ENCODE measurements at places on chromosomes 13 and 19.

- no peak for DNase-seq
These were observed 41.0 kb downstream of the KL start for GRCh38 chr13:33057019-33057780.

DNA sequence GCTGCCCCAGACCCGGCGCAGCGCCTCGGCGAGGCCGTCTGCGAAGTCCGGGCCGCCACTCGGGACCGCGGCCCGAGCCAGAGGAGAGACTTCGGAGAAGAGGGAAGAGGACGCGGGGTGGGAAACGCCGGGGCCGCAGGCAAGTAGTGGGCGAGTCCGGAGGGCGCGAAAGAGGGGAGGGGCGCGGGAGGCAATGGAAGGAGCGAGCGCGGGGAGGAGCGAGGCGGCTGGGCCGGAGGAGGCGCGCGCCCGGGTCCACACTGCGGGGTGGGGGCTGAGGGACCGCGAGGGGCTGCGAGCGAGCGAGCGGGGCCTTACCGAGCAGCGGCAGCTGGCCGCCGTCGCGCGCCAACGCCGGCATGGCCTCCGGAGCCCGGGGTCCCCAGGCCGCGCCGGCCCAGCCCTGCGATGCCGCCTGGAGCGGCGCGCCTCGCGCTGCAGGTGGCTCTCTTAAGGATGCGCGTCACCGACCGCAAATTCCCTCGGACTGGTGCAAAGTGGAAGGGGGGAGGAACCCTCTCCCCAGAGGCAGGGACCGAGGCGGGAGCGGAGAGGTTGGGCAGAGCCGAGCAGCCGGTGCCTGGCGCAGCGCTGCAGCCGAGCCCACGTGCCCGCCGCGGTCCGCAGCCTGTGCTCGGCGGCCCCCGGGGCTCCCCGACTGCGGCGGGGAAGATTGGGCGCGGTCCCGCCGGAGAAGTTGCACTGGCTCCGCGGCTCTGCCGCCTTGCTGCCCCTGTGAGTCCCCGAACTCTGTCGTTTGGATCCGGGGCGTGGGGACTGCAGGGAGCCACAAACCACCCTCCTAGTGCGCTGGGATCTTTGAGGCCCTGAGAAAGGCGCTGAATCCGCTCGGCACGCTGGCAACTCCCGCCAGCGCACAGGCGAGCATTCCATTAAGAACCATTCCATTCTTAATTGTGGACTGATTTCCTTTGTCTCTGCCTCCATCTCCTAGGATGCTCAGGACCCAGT is at the start of gene FLT3:
TSS of gene FLT3 (minus strand) at position 427 of the 972 bp plus-strand sequence. CDS start at position 361, 66 bp downstream.
- DNase-seq = no peak

GRCh38 chr13:23695711-23696464 is 125.7 kb downstream of the TNFRSF19 start:
- no peak for DNase-seq

DNA sequence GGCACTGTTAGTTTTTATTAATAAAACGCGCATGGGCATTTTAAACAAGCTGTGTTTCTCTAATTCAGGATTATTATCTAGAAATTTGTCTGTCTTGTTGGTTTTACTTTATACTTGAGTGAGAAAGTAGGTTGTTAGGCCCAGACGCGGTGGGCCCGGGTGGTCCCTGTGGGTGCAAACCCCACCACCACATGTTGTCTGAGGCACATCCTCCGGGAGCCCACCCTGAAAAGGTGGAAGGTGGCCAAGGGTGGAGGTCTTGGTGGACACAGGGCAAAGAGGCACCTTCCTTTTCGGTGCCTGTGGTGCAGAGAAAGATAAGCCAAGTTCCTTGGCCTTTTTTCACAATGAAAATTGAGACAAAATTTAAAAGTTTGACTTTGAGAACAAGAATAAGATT is 16.6 kb downstream of the ATP4B start:
- no peak for DNase-seq

- no peak for DNase-seq
These were observed 53.8 kb downstream of the EPS15L1 start for GRCh38 chr19:16417660-16418596.

GRCh38 chr19:48554385-48555091 is 2.6 kb downstream of the SULT2B1 start:
- no peak for DNase-seq

DNA sequence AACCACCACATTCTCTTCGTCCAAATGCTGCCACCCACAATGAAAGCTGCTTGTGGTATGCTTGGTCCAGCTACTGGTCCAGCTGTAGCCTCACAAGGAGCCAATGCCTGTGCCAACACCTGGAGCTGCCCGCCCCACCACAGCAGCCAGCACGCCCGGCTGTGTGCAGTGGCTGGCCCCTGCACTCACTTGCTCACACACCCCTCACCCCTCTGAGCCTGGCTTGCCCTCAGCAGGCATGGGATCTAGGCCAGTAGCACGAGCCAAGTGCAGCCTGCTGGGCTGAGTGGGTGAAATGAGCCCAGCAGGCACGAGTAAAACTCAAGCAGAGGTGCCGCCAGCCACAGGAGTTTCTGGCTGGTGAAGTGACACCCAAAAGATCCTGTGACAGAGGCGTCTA is 2096.4 kb upstream of the PCDH20 start:
- DNase-seq = no peak

DNA sequence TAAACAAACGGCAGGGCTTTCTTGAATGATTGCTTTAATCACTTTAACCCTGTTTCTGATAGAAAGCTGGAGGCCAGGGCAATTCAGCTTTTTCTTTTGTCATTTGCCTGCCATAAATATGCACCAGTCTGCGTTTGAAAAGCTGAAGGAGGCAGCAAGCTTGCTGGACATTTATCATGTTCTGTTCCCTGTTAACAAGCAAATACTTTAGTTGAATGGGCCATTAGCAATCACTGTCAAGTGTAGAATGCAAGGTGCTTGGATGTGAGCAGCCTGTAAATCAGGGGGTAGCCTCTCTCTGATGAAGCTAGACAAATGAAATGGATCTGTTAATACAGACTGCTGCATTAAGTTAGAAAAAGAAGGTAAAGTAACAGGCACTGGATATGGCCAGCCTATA is 7.6 kb downstream of the EFNB2 start:
- DNase-seq = peak; percentile 80

DNA sequence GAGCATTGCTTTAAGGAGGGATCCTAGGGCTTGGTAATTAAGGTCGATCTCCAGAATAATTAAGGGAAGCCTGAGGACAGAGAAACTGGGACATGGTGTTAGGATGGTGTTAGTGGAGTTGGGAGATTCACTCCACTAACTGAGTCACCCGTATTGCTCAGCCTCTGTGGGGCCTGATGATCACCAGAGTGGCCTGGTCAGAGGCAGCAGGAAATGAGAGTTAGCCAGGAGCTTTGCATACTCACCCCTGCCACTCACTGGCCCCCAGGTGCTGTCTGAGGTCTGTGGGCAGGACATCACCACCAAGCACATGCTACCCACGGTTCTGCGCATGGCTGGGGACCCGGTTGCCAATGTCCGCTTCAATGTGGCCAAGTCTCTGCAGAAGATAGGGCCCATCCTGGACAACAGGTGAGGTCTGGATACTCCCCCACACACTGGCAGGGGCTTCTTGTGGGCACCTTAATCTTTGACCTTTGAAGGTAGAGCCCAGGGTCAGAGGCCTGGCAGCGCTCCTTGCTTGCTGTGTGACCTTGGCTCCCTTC is 32.1 kb downstream of the PPP2R1A start:
- no peak for DNase-seq

- DNase-seq = no peak
These were observed 4.6 kb downstream of the CAPN12 start for GRCh38 chr19:38739440-38740256.

- no peak for DNase-seq
These were observed 103.1 kb upstream of the UBL3 start for GRCh38 chr13:29953542-29953941.

GRCh38 chr13:29619995-29620394 is 24.5 kb upstream of the SLC7A1 start:
- DNase-seq = no peak

DNA sequence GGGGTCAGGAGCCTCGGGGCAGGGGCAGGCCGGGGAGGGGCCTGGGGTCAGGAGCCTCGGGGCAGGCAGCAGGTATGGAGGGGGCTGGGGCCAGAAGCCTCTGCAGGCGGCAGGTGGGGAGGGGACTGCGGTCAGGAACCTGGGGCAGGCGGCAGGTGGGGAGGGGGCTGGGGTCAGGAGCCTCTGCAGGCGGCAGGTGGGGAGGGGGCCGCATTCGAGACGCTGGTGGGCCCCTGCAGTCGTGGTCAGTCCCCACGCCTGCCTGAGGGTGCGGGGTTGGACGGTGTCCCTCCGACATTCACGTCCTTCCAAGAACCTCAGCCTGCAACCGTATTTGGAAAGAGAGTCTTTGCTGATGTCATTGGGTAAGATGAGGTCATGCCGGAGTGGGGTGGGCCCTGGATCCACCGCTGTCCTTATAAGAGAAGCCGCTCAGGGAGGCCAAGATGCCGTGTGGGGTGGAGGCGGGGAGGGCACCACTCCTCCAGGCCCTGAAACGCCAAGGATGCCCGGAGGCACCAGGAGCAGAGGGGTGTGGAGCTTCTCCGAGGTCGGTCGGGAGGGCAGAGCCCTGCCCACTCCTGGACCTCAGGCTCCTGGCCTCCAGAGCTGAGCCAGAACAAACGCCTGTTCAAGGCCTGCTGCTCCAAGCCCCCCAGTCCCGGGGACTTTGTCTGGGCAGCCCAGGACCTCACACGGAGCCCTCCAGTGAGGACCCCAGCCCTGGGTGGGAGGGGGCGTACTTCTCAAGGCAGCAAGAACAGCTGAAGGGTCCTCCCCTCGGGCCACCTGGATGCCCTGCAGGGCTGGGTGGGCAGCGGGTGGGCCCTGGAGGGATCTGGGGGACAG is 30.1 kb downstream of the PIP5K1C start:
- no peak for DNase-seq

DNA sequence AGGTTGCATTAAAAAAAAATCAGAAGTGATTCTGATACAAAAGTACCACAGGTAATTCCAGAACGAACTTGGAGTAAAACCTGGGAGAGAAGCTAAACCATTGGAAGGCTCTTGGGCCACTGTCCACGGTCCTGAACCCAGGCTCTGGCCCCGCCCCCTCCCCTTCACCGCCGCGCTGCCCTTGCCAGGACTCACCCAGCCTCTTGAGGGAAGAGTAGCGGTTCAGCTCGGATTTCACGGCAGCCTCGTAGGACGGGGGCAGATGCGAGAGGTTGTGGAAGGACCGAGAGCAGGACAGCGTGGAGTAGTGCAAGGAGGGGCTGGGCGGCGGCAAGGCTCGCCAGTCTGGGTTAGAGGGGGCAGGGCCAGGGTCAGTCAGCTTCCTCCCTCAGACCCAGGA is 5.7 kb downstream of the SHISA7 start:
- DNase-seq = no peak

GRCh38 chr19:13842291-13843103 is 34.4 kb upstream of the NANOS3 start:
- DNase-seq = no peak

GRCh38 chr13:106573868-106574267 is 5.9 kb upstream of the ARGLU1 start:
- no peak for DNase-seq

DNA sequence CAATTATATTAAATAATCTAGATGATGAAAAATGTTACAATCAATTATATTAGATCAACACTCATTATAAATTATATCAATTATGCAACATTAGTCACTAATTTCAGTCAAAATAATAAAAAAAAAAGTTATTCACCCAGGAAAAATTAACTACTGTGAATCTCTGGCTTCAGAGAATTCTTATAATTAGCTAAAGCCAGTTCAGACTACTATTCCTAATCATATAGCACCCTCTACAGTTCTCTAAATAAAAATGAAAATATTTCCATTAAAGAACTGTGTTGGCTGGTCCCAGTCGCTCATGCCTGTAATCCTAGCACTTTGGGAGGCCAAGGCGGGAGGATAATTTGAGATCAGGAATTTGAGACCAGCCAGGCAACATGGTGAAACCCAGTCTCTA is 33.0 kb downstream of the XPO4 start:
- DNase-seq = no peak

DNA sequence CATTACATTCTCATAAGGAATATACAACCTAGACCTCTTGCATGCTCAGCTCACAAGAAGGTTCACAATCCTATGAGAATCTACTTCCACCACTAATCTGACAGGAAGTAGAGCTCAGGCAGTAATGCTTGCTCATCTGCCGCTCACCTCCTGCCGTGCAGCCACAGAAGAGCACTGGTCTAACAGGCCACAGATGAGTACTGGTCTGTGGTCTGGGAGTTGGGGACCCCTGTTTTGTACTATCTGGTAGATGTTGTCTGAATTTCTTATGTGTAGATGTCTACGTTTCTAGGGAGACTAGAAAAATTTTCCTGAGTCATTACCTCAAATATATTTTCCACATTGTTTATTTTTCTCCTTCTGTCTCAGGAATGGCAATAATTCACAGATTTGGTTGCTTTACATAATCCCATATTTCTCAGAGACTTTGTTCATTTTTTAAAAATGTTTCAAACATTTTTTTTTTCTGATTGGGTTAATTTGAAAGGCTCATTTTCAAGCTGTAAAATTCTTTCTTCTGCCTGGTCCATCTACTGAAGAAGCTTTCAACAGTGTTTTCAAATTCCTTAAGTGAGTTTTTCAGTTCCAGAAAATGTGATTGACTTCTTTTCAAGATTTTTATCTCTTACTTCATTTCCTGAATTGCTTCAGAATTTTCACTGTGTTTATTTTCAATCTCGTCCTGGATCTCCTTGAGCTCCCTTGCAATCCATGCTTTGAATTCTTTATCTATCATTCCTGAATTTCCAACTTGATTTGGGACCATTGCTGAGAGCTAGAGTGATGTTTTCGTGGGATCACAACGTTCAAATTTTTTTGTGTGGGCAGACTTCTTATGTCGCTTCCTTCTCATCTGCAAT is 1322.2 kb downstream of the PCDH9 start:
- no peak for DNase-seq

DNA sequence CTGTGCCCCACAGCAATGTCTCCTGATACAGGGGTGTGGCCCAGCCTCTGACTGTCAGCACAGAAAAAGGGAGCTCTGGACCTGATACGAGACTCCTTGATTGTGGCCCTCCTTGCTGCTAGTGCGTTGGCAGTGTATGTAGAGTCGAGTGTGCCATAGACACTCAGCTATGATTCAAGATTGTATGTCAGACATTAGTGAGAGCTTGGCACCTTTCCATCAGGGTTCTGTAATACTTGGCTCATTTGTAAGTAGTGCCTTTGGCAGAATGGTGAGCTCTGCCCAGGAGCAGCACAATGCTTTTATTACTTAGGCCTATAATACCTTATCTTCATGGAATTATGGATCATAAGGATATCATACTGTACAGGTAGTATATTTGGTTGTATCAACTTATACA is 83.4 kb downstream of the ATP8A2 start:
- DNase-seq = no peak

DNA sequence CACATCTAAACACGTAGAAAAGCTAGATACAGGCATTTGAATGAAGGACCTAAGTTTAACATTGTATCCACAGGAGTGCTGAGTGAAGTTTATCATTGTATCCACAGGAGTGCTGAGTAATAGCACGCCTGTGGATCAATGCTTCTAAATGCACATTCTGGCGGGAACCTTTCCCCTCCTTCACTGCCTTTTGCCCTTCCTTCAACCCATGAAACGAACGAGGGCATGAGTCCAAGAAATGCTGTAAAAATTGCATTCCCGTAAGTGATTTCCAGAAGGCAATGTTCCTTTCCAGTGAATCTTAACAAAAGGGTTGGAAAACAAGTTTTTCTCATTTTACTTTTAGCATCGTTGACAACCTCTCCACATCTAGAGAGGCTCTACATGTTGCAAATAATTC is 88.1 kb downstream of the ZDHHC20 start:
- no peak for DNase-seq

Measured in NCI-H774 (cell line).